ENCODE measurements at places on chromosomes 3 and 15.
A peak's percentile ranks its signal among the peaks of the same experiment; 100 is the strongest.

DNA sequence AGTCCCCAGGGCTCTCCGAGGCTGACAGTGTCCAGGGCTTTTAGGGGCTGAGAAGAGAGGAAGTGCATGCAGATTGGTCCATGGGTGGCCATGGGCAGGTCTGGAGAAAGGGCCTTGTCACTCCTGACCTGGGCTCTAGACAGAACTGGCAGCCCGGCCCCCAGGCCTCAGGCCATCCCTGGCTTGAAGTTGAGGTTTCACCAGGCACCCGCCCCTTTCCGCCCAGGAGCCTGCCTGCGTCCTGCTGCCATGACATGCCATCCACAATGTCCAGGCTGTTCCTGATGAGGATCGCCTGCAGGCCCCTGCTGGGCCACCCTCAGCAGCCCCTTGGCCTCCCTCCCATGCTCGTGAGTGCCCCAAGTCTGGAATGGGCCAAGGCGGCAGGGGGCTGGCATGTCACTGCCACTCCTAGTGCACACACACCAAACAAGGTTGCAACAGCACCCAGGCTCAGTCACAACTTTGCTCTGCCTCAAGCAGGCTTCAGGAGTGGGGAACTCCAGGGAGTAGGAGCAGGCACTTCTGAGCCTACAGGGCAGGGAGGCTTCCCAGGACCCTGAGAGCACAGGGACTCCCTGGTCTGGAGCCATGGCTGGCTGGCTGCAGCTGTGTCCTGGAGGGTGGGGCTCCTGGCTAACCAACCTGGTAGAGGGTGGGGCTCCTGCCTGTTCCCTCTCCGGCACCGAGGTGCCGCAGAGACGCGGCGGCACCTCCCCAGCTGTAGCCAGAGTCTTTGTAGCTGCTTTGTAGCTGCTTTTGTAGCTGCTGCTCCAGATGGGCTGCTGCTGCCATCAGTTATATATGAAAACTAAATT, 1457.1 kb upstream of the GBE1 start:
- DNase-seq = no peak

- no peak for DNase-seq
Observed at GRCh38 chr3:68787106-68787626, 145.2 kb downstream of the TAFA4 start.

GRCh38 chr3:190443257-190443656, 6.4 kb downstream of the TMEM207 start:
- DNase-seq = no peak

- no peak for DNase-seq
Observed at GRCh38 chr3:197490098-197491058, 65.4 kb downstream of the BDH1 start.

DNA sequence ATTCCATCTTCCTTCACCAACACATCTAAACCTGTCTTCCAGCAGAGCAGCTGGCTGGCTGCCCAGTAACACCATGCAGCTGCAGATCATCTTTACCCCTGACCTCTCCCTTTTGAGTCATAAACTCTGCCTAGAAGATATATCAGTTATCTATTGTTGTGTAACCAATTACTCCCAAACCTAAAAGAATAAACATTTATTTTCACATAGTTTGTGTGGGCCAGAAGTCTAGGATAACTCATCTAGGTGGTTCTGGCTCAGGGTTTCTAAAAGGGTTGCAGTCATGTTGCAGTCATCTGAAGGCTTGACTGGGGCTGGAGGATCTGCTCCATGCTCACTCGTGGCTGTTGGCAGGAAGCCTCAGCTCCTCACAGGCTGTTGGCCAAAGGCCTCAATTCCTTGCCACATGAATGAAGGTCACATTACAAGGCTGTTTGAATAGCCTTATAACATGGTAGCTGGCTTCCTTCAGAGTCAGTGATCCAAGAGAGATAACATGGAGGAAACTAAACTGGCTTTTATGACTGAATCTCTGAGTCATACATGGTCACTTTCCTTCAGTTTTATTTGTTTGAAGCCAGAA, 92.8 kb downstream of the GOLIM4 start:
- no peak for DNase-seq

DNA sequence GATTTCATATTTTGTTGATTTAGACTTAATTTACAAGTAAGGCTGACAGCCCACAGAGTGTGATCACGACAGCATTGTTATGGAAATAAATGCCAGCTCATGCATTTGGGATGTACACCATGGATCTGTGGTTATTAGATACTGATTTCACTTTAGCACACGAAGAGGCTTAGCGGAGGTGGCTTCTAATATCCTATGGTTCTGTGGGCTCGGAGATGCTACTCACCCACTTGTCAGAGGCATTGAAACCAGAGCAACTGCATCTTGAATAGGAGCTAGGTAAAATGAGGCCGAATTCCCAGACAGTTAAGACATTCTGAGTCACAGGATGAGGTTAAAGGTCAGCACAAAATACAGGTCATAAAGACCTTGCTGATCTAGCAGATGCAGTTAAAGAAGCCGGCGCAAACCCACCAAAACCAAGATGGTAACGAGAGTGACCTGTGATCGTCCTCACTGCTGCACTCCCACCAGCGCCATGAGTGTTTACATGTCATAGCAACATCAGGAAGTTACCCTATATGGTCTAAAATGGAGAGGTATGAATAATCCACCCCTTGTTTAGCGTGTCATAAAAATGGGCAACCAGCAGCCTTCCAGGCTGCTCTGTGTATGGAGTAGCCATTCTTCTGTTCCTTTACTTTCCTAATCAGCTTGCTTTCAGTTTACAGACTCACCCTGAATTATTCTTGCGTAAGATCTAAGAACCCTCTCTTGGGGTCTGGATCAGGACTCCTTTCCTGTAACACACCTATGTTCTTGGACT, 117.5 kb downstream of the PGPEP1L start:
- DNase-seq = no peak

DNA sequence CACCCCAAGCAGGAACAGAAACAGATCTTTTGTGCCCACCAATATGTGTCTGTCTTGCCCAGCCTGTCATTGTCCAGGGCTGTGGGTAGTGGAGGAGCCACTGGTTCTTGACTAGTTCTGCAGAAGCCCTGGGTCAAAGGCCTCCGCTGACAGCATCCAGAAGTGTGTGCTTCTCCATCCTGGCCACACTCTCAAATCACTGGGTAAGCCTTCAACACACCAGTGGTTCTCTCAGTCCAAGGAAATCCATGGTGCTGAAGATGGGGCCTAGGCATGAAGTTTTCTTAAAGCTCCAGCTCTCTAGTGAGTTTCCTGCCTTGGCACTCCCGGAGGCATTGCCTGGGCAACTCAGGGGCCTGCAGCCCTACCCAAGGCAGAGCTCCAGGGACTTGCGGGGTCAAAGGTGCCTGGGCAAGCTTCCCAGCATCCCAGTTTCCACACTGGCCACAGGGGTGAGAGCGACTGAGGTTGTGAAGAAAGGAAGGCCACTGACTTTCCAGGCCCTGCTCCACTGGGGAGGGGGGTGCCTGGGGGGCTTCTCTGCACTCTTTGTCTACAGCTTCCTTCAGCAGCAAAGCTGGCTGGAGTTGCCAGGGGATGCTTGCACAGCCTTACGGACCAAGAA, 37.9 kb upstream of the RPL32 start:
- DNase-seq = no peak

GRCh38 chr3:125231895-125232294, 19.3 kb upstream of the SLC12A8 start:
- no peak for DNase-seq

GRCh38 chr15:68479870-68480269, 47.9 kb upstream of the ITGA11 start:
- no peak for DNase-seq

GRCh38 chr3:126442094-126442855, 33.4 kb downstream of the ZXDC start:
- DNase-seq = no peak

DNA sequence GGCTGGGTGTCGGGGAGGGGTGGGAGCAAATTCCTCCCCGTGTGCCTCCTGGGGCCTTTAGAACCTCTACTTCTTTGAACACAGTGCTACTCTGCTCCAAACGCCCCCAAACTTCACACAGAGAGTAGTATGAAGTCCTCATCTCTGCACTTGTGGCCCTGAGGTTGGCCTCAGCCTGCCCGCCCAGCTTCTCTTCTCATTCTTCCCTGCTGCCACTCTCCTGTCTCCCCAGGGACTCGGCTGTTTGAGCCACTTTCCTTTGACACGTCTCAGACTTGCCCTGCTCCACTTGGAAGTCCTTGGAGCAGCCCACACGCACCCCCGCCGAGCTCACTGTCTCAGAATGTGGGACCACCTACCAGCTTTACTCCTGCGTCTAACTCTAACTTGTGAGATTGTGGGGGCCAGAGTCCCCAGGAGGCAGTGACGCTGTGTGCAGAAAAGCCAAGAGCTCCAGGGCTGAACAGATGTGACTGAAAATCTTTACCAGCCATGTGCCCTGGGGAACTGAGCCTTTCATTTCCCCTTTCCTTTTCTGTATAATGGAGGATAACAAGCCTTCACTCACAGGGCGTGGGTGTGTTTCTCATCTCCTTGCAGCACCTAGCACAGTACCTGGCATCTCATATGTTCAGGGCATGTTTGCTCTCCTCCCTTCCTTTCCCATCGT, 233.6 kb upstream of the CTDSPL start:
- no peak for DNase-seq

GRCh38 chr3:13200465-13200864, 127.2 kb upstream of the IQSEC1 start:
- no peak for DNase-seq

DNA sequence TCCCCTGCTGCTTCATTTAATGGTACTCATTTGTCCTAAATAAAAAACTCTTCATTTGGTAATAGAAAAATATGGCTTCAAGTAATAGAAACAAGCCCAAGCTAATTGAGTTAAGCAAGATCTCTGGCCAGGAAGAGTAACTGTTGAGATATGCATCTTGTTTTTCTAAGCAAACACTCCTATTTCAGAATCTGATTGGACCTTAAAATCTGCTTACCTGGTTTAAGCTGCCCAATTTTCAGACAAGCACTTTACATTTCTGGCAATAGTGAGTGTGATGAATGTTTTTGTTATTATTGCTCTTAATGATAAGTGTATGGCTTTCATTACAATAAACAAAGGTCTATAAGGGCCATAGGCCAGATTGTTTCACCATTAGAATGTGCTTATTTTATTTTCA, 86.2 kb downstream of the CMSS1 start:
- no peak for DNase-seq

- DNase-seq = peak; percentile 60
Observed at GRCh38 chr15:67085818-67086636, 20.6 kb downstream of the SMAD3 start.

- DNase-seq = peak; percentile 64
Observed at GRCh38 chr3:14124223-14124614, 451 bp downstream of the CHCHD4 start.

DNA sequence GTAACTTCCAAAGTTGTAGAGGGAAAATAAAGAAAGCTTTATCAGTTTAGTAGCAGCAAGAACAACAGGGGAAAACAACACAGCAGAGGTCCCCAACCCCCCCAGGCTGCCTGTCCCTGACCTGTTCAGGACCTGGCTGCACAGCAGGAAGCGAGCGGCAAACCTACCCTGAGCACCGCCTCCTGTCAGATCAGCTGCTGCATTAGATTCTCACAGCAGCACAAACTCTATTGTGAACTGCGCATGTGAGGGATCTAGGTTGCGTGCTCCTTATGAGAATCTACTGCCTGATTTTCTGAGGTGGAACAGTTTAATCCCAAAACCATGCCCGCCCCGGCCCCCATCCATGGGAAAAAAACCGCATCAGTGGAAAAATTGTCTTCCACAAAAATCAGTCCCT, 40.3 kb downstream of the USP50 start:
- no peak for DNase-seq

- no peak for DNase-seq
Observed at GRCh38 chr15:72077950-72078349, 40.0 kb downstream of the MYO9A start.

- DNase-seq = no peak
Observed at GRCh38 chr15:28191832-28192231, 92.7 kb upstream of the OCA2 start.

DNA sequence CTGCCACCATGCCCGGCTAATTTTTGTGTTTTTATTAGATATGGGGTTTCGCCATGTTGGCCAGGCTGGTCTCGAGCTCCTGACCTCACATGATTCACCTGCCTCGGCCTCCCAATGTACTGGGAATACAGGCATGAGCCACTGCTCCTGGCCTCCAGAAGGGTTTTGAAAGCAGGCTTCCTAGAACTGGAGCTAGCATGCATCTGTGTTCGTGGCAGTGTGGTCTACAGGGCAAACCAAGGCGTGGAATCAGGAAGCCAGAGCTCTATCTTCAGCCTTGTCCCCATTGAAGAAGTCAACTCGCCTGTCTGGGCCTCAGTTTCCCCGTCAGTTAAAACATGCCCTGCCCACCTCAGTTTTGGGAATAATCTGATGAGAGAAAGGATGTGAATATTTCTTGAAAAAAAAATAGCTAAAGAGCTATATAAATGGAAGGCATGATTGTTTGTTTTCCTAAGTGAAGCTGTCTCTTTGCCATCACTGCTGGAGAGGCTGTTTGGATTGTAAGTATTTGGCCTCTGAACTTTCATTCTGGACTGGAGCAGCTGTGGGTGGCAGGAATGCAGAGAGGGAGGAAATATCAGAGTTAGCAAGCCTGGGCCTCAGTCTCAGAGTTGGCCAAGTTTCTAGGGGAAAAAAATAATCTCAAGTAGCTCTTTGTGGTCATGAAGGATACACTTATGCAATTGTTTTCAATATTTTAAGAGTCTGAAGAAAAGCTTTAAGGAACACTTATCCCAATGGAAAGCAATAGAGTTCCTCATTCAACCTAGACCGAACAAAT, 36.5 kb upstream of the UACA start:
- no peak for DNase-seq

GRCh38 chr3:18224426-18224825, 200.7 kb downstream of the SATB1 start:
- no peak for DNase-seq
